Liver (tissue), 10 donors: ENCODE measurements at places on chromosomes 2 and 18.
A peak's percentile ranks its signal among the peaks of the same experiment; 100 is the strongest.

DNA sequence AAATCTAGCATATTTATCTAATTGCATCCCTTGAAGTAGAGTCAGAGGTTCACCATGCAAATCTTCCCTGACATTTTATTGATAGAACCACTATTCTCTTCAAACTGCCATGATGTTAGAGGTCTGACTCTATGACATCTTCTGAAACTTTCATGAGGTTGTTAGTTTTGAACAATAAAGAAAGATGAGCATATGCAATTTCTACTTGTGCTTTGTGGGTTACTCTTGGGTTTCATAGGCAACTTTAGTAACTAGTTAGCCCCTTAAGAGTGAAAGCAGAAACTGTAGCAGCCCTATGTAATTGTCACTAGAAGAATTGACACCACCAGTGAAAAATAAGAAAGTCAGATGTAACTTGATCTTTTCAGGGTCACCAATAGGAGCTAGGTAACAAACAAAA lies 53.1 kb upstream of the ZEB2 start:
- DNase-seq = no peak

- no peak for DNase-seq
These were observed 97.8 kb downstream of the SS18 start for GRCh38 chr18:25992566-25992965.

- no peak for DNase-seq
These were observed 71.4 kb upstream of the THSD7B start for GRCh38 chr2:136693966-136694365.

GRCh38 chr2:150413910-150414309 lies 73.6 kb downstream of the RND3 start:
- DNase-seq = no peak

- DNase-seq = peak; percentile 76
These were observed 36.6 kb downstream of the SCTR start for GRCh38 chr2:119487434-119488244.

DNA sequence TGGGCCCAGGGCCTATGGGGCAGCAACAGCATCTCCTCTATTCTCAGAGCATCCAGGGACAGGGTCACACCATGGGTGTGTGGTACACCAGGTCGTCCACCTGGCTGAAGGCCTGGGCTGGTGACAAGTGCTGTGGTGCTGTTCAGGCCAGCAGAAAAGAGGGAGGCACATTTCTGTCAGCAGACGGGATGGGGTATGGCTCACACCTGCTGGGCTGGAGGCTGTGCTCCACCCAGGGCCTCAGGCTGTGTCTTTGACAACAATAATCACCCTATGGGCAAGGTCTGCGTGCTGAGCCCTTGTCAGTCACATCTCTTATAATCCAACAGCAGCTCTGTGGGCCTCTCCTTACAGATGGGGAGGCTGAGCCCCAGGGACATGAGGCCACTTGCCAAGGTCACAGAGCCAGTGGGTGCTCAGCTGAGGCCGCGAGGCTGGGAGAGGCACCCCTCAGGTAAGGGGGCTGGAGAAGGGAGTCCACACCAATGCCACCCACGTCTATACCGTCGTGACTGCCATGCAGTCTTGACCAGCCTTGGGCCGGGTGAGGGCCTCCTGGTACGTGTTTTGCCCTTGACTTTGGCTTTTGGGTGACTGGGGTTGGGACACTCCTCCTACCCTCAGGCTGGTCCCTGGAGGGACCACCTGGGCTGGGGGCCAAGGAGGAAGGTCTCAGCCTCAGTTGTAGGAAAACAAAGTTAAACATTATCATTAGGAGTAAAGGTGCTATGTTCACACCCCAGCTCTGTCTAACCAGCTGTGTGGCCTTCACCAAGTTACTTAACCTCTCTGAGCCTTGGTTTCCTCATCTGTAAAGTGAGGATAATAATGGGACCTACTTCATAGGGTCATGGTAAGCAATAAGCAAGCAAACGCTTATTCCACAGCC lies 5.6 kb upstream of the HS6ST1 start:
- DNase-seq = no peak
